Activated CD4-positive, CD25-positive, alpha-beta regulatory T cell treated with anti-CD3 and anti-CD28 coated beads, Interleukin-2, amount 50 U/mL, for 72 hours (primary cell): ENCODE measurements at places on chromosomes 11 and 22.

DNA sequence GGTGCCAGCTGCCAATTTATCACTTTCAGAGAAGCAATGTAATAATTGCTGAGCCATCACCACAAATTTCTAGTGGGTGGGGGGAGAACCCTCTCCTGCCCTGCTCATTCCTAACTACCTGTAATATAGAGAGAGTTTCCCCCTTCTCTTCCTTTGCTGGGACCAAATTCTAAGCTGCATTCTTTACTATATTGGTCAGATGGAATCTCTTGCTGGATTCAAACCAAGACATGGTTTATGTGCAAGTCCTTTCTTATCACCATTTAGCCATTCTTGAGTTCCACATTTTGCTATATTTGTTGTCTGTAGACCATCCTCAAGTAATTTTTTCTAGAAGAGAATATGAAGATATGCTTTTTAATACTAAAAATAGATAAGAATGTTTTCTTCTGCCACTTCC, 452.1 kb downstream of the MN1 start:
- DNase-seq = no peak

- no peak for DNase-seq
Observed at GRCh38 chr11:104095791-104096190, 59.4 kb downstream of the DDI1 start.

- DNase-seq = no peak
Observed at GRCh38 chr11:76107971-76108370, 98.3 kb downstream of the WNT11 start.

DNA sequence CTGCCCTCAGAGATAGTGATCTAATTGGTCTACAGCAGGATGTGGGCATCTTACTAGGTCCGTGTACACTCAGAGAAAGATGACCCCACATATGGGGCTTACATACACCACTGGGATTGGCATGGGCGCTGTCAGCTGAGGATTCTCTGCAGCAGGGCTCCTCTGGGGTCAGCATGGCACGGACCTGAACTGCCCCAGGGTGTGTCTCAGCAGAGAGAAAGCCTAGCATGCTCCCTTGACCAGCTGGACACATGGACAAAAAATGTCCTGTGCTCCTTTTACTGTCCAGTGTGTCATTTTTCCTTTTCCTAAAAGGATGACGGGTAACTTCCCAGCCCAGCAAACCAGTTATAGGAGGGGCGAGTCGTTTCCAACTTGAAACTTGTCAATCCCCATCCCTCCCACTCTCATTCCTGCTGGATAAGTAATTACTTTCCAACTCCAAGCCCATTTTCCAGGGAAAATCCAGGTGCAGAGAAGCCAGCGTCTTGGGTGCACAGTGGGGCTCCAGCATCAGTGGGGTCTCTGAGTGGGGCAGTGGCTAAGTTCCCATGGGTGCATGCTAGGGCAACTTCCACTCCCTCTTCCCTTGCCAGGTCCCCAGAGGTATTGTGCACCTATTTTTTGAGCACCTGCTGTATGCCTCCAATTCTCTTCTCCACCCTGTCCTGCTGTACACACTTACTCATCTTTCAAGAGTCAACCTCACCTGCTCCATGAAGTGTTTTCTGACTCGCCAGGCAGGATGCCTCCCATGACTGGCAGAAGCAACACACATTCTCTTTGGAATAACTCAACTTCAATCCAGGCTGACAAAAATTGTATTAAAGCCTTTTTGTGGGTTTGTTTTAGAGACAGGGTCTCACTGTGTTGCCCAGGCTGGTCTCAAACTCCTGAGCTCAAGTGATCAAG, 5.0 kb downstream of the VSTM5 start:
- no peak for DNase-seq

DNA sequence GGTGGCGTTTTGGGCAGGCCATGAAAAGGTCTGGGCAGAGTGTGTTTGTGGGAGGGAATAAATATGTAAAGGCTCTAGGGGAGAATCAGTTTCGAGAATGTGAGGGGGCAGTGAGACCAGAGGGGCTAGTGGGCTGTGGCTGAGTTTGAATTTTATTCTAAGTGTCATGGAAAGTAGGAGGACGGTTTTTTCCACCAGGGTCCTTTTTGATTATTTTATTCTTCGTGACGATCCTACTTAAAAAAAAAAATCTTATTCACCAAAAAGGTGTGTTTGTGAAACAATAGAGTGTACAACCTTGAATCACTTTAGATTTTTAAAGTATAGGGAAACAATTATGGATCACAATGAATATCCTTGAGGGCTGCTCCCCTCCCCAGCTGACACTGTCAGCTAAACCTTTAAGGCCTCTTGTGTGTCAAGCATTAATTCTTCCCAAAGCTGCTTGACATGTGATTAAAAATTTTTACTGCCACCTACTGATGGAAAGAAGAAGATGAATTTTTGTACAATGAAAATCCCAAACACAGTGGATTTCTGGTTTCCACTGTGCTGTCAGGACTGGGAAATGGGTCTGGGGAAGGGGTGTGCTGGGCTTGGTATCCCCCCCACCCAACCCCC, 107.5 kb upstream of the OR4B1 start:
- DNase-seq = no peak

- no peak for DNase-seq
Observed at GRCh38 chr11:44923115-44923514, 27.6 kb downstream of the TP53I11 start.

GRCh38 chr11:37812281-37812880, 1214.3 kb upstream of the RAG2 start:
- no peak for DNase-seq

- no peak for DNase-seq
Observed at GRCh38 chr11:3950996-3951660, 95.7 kb downstream of the STIM1 start.

DNA sequence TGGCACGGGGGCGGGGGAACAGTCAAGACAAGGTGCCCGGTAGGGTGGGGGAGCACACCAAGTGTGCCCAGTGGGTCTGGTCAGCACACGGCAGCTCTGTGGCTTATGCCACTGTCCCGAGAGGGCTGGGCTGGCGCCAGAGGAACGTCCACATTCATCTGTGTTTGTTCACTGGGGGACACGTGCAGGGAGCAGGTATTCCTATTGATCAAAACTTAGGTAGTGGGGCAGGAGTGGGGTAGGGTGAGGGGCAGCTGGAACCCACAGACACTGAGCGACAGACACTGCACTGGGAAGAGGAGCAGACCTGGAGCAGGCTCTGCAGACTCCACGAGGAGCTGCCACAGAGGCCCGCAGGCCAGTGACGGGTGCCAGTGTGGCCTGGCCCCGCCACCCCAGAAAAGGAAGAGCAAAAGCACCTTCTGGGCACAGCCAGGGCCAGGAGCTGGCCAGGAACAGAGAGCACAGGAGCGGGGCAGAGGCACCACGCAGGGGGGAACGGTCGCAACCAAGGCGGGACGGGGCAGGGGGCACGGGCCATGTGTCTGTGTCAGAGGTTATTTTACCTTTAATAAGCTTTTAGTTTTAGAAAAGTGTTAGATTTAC, 2.1 kb upstream of the MOB2 start:
- no peak for DNase-seq

- DNase-seq = no peak
Observed at GRCh38 chr11:72013765-72014711, 15.3 kb downstream of the IL18BP start.

- no peak for DNase-seq
Observed at GRCh38 chr11:62632492-62632891, 10.7 kb upstream of the B3GAT3 start.

DNA sequence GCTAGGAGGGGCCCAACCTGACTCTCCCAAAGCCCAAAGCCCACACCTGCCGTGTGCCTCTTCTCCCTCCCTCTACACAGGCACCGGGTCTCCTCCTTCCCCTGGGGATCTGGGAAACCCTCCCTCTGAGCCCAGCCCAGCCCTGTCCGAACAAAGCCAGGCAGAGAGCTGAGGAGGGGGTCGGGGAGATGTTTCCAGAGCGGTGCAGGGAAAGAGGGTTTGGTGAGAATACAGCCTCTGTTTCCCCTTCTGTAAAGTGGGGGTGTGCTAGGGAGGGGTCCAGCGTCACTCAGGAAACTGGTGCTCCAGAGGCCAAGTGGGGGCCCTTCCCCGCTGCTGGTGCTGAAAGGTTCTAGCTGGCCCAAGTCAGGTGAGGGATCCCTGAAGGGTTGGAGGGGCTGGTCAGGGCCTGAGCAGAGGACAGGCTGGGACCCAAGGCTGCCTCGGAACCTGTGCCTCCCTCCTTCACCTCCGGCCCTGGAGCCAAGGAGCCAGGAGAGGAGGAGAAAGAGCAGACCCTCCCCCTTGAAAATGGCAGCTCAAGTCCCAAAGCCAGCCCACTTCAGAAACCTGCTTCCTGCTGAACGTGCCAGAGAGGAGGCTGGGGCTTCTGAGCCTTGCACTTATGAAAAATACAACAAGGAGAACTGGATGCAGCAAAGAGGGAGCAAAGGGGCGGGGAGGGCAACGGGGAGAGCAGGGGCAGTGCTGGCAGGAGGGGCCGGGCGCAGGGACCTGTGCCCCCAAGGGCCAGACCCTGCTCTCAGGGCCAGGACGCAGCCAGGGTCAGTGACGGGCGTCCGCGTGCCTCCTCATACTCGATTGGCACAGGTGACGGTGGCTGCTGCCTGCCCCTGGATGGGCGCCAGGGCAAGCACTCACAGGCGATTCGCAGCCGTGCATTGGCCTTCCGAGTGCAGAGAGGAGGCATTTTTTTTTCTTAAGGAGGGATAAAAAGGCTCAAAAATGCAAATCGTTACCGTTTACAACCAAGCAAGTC, 43.2 kb downstream of the MACROD1 start:
- DNase-seq = no peak

GRCh38 chr11:39459606-39460005, 1999.8 kb downstream of the LRRC4C start:
- no peak for DNase-seq

- DNase-seq = peak; percentile 13
Observed at GRCh38 chr22:47163856-47164513, 401.5 kb downstream of the TBC1D22A start.

GRCh38 chr11:96396637-96397036, 6.8 kb downstream of the JRKL start:
- DNase-seq = no peak

DNA sequence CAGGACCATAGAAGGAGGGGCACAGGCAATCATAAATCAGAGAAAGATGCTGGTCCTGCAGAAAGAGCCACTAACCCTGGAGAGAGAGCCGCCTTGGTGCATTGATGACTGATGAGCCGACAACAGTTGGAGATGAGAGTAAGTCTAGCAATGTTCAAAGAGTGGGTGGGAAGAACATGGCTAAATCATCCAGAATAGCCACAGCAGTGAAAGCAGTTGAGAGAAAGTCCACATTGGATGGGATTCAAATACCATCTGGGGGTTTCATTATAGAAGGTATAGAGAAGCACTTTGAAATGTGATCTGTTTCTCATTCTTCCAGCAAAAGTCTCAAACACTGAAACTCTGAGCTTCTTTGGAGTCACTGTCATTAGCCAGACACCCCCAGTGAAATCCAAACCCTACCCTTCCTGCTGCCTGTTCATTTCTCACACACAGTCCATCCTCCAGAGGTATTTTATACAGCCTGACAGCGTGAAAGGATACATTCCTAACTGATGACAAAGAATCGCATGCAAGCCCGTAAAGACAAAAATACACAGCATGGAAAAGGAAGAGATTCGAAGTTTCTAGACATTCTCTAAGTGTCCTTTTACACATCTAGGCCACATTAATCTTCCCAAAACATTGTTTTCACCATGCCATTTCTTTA, 303.1 kb upstream of the MPPED2 start:
- no peak for DNase-seq

- no peak for DNase-seq
Observed at GRCh38 chr11:103798026-103798425, 238.4 kb upstream of the DDI1 start.

DNA sequence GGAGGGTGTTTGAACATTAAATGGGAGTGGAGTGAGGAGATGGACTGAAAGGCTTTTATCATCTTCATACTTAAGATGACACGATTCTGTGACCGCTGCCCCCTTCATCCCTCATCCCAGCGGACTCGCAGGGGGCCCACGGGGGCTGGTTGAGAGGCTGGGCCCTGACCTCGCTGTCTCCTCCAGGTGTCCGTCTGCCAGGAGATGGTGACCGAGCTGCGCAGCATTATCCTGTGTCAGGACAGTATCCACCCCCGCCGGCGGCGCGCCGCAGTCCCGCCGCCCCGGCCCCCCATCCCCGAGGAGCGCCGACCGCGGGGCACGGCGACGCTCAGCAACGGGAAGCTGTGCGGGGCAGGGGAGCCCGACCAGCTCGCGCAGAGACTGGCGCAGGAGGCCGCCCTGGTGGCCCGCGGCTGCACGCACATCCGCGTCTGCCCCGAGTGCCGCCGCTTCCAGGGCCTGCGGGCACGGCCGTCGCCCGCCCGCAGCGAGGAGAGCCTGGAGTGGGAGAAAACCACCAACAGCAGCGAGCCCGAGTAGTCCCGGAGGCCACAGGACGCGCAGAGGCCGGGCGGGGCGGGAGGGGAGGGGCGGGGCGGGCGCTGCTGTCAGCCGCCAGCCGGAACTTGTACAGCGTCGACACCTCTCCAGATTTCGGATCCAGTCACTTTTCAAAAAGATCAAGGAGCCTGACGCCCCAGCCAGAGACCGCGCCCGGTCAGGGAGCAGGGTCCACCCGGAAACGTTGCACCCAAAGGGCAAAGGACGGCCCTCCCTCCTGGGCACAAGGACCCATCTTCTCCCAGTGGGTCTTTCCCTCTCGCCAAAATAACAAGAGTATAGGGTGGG, 38.0 kb upstream of the TBCEL start:
- peak; percentile 36 for DNase-seq

DNA sequence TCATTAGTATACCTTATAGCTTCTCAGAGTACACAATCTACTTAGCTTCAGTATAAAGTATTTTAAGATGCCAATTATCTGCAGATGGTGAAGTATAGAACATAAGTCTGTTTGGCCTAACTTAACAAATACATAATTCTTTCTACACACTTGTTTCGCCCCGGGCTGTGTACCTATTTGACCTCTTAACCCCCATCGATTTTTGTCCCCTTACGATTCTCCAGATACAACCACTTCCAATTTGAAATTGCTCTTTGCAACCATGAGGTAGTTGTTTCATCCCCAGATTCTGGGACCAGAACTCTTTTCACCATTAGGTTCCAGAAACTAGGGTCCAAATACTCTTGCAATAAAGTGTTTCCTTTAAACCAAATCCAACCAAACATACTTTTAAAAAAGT, 10.0 kb upstream of the UPB1 start:
- no peak for DNase-seq

DNA sequence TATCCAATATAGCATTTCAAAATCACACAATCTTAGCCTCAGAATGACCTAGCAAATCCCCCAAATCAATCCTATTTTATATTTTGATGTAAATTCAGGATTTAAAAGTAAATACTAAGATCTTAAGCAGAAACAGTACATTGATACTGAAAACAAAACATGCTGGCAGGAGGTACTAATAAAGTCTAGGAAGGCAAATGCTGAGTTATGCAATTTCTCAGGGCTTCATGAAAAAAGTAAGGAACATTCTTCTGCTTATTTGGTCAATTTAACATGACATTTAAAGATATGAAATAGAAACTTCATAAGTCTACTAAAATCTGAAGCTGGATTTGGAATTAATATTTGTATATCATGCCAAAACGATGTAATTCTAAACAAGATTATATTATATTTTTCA, 153.3 kb downstream of the SWAP70 start:
- DNase-seq = no peak
